ENCODE measurements at places on chromosomes 2 and 18. TPM values are rescaled to one million over a fixed set of nuclear protein-coding genes. Genes with fewer than 3 reads are reported as not detected.

- no peak for DNase-seq
- H3K4me1 ChIP-seq, result no peaks in the 10 kb centered on the region
- H3K4me3 ChIP-seq, result no peak overlapping the region
- no peak overlapping the region for H3K27ac ChIP-seq
- no peaks in the 10 kb centered on the region for H3K36me3 ChIP-seq
These were observed 208.4 kb upstream of the ZNF521 start for GRCh38 chr18:25560369-25560768.

GRCh38 chr2:226426292-226426736, 373.3 kb downstream of the IRS1 start:
- peaks cover 12% of the 10 kb centered on the region for H3K4me1 ChIP-seq
- H3K4me3 ChIP-seq, result no peak overlapping the region
- no peak for DNase-seq
- H3K27me3 ChIP-seq, result peaks cover 26% of the 10 kb centered on the region

WDSUB1 gene
- 4.8 TPM for total RNA-seq

SSB gene
- total RNA-seq, result 88.2 TPM

CD28 gene
- total RNA-seq, result 30.5 TPM

DNA sequence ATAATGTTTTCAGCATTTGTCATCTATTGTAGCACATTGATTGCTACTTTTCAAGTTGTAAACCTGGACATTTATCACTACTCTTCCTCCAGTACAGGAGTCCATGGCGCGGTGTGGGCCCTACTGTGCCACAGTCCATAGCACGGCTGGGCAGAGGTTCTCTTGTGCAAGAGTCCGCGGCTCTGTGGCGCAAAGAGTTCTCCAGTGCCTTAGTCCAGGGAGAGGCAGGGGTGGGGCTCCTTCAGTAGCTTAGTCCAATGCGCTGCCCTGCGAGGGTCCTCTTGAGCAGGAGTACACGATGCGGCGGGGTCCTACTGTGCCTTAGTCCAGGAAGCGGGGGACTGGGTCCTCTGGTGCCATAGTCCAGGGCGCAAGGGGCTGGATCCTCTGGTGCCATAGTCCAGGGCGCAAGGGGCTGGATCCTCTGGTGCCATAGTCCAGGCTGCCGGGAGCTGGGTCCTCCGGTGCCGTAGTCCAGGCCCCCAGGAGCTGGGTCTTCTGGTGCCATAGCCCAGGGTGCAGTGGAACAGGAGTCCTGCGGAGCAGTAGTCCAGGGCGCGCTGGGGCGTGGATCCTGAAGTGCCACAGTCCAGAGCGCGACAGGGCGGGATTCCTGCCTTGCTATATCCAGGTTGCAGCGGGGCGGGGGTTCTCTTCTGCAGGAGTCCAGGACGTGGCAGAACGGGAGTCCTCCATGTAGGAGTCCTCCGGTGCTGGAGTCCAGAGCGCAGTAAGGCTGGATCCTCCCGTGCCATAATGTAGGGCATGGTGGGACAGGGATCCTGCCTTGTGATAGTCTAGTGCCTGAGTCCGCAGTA, 129.3 kb downstream of the CCDC74A start:
- no peaks in the 10 kb centered on the region for H3K4me1 ChIP-seq
- H3K36me3 ChIP-seq, result no peaks in the 10 kb centered on the region
- H3K27me3 ChIP-seq, result peaks cover 34% of the 10 kb centered on the region
- H3K4me3 ChIP-seq, result no peak overlapping the region

GRCh38 chr18:48475635-48476549, 62.9 kb upstream of the CTIF start:
- H3K4me3 ChIP-seq, result no peak overlapping the region
- H3K27me3 ChIP-seq, result peaks cover 50% of the 10 kb centered on the region
- no peak overlapping the region for H3K27ac ChIP-seq
- H3K36me3 ChIP-seq, result no peaks in the 10 kb centered on the region
- H3K4me1 ChIP-seq, result no peaks in the 10 kb centered on the region

GRHL1 gene
- total RNA-seq, result 0.64 TPM

- no peak for DNase-seq
- no peak overlapping the region for H3K27ac ChIP-seq
- peaks cover 42% of the 10 kb centered on the region for H3K36me3 ChIP-seq
- no peak overlapping the region for H3K4me3 ChIP-seq
- no peaks in the 10 kb centered on the region for H3K27me3 ChIP-seq
These were observed 80.4 kb upstream of the RNU4ATAC start for GRCh38 chr2:121450301-121450700.

GRCh38 chr2:175234650-175235049, 53.1 kb upstream of the ATP5MC3 start:
- H3K4me3 ChIP-seq, result no peak overlapping the region
- no peak overlapping the region for H3K27ac ChIP-seq
- H3K4me1 ChIP-seq, result peaks cover 8% of the 10 kb centered on the region
- DNase-seq, result no peak
- H3K27me3 ChIP-seq, result no peaks in the 10 kb centered on the region
- peaks cover 5% of the 10 kb centered on the region for H3K36me3 ChIP-seq

RMDN2 gene
- 1.5 TPM for total RNA-seq
